Peyer's patch (tissue), 4 donors: ENCODE measurements at places on chromosomes 3 and 15.

DNA sequence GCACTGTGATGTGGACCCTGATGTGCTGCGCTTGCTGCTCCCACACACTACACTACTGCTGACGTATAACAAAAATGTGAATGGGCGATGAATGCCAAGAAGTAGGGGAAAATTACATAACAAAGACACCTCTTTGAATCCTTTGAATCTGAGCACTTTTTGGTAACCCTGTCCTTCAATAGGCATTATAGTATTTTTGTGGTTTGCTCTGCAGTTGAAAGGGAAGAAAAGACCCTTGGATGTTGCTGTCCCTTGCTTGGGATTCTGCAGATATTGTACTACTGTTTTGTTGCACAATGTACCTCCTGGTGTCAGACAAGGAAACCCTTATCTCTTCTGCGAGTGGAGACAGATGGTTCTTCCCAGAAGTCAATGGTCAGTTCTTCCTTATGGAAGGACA lies 124.8 kb upstream of the UBE3A start:
- DNase-seq: no peak

GRCh38 chr3:4419920-4420319 lies 47.1 kb downstream of the SUMF1 start:
- DNase-seq: no peak

DNA sequence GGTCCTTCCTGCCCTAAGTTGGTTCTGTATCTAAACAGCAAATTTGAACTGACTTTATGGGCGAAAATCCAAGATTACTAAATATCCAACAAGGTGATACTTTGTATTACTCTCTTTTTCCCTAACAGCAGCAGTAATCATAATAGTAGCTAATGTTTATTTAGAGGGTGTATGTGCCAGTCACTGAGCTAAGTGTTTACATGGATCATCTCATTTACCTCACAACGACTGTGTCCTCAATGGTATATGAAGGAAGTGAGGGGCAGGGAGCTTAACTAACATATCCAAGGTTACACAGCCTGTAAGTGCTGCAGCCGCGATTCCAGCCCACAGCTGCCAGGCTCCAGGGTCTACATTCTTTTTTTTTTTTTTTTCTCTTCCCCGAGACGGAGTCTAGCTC lies 10.3 kb upstream of the LRRC34 start:
- DNase-seq: no peak

GRCh38 chr15:66834881-66835878 lies 133.1 kb downstream of the SMAD6 start:
- DNase-seq: peak; percentile 37

GRCh38 chr3:78204977-78205376 lies 1165.1 kb downstream of the ROBO2 start:
- DNase-seq: no peak

GRCh38 chr3:189756582-189757078 lies 125.4 kb downstream of the TP63 start:
- DNase-seq: no peak
